ENCODE measurements at places on chromosomes 4 and X.

DNA sequence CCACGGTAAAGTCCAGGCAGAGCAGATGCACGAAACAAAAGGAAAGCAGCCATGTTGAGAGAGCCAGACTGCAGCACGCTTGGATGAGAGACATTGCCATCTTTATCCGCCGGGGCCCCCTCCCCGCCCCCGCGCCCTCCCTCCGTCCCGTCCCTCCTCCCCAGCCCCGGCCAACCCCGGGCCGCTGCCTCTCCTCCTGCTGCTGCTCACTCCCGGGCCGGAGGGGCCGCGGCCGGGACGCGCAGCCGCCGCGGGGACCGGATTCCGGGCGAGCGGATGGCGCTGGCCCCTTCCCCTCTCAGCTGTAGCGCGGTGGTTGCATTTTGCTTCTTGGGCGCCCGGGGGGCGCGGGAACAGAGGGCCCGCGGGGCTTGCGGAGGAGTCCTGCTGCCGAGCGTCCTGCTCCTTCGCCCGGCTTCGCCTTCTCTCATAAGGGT is 542 bp downstream of the RNF150 start:
- no peak for DNase-seq

DNA sequence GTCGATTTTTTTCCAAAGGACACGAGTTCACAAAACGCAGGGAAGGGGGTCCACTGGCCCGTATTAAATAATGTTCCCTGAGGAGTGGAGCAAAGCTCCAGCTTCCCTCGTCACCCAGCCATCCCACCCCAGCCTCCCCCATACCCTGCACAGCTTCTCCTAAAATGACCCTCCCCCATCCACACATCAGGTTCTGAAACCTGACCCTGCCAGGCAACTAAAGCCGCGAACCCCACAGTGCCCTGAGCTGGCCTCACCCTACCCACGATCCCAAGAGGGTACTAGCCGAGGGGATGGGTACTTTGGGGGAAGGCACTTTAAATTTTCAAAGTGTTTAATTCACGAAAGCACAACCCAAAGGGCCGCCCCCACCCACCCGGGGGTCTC is 634 bp downstream of the APOO start:
- DNase-seq, result no peak

GRCh38 chr4:176002007-176002613 is 63.5 kb upstream of the WDR17 start:
- DNase-seq, result no peak

DNA sequence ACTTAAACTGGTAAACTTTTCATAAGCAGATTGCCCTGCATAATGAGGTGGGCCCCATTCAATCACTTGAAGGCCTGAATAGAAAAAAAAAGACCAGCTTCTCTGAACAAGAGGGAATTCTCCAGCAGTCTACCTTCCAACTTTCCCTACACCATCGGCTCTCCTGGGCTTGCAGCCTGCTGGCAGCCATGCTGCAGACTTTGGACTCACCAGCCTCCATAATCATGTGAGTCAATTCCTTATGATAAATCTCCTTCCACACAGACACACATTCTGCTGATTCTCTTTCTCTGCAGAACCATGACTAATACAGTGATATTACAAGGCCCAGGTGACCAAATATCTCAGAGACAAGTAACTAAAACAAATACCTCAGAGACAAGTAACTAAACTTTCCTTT is 113.8 kb upstream of the WDR17 start:
- no peak for DNase-seq

DNA sequence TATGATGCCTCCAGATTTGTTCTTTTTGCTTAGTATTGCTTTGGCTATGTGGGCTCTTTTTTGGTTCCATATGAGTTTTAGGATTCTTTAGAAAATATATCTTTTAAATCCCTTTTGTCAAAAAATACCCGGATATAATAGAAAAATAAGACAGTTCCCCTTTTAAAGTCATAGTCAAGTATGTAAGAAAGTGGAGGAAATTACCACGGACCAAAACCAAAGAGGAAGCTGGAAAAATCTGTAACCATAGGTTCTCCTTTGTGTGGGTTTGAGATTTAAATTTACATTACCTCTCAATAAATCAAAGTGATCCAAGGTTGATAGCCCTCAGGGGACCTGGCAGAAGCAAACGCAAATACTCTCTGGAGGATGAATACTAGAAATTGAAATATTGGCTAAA is 58.3 kb upstream of the PACRGL start:
- DNase-seq, result no peak

- no peak for DNase-seq
These were observed 425.2 kb upstream of the RASGEF1B start for GRCh38 chr4:81896936-81897335.
